Cortex of kidney (tissue), 1 donor: ENCODE measurements at places on chromosomes 3 and 15.

GRCh38 chr15:44289259-44289790, 806 bp downstream of the GOLM2 start:
- DNase-seq: no peak

DNA sequence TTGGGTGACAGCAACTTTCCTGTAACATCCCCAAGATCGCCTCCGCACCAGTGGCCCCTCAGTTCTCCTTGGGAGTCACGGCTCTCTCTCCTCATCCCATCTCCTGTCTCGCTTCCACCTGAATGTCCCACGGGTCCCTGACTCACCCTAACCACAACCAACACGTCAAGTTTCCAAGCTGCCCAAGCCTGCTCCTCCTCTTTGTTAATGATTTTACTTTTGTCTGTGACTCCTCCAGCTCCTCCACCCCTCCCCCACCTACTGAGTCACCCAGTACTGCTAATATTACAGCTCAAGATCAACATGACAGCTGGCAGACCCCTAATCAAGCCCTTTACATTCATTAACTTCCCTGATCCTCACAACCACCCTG, 39.3 kb downstream of the BDH1 start:
- no peak for DNase-seq

GRCh38 chr15:77819851-77820728, 187.4 kb upstream of the LINGO1 start:
- DNase-seq: no peak

DNA sequence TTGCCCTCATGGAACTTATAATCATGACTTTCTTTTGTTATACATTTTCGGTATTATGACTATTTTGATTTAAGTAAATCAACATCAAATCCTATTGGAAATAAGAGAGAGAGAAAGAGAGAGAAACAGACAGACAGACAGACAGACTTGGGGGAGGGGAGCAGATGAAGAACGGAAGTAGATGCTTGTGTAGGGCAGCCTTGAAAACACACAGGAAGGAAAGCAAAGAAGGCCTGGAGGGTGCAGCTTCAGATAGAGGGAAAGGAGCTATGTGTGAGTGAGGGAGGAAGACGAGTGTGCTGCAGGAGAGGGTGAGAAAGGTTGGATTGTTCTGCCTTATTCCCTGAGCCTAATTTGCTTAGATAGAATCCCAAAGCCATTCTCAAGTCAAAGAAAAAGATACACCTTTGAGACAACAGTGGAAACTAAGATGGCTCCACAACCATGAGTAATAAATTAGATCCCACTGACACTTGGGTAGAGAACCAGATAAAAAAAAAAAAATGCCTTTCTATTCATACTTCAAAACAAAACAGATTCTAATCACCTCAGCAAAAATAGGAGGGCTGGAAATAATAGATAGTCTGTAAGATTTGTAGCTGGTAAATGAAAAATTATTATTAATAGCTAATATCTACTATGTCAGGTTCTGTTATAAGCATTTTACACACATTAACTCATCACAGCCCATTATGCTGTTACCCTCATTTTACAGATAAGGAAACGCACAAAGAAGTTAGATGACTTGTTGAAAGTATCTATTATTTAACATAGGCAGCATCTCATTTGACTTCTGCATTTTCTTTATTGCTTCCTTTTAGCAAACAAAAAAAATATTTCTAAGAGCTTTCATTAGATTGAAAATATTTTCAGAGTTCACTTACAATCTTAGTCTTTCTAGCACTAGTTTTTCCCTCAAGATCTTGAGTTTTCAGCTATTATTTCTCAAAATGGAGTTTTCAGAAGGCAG, 214.1 kb downstream of the TNIK start:
- DNase-seq: no peak

DNA sequence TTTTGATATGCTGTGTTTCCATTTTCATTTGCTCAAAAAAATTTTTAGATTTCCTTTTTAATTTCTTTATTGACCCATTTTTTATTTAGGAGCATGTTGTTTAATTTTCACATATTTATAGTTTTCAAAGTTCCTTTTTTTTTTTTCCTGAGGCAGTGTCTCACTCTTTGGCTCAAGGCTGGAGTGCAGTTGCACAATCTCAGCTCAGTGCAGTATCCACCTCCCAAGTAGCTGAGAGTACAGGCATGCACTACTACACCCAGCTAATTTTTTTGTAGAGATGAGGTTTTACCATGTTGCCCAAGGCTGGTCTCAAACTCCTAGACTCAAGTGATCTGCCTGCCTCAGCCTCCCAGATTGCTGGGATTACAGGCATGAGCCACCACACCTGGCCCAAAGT, 36.2 kb downstream of the PFN2 start:
- no peak for DNase-seq

- DNase-seq: no peak
These were observed 38.9 kb downstream of the CPNE4 start for GRCh38 chr3:131995891-131996290.

DNA sequence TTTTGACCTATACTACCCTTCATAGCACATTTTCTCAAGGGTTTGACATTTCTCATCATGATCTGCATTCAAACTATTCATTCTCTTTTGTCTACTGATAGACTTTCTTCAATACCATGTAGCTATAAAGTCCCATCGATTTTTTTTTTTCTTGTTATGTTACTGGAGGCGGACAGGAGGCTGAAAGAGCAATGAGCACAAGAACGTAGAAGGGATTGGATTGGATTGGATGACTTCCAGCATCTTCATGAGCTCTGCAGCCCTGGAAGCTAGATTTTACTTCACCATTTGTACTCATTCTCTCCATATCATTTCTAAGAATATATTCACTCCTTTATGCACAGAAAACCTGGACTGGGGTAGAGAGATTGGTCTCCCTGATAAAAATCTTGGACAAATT, 43.2 kb downstream of the DUT start:
- DNase-seq: no peak

- no peak for DNase-seq
These were observed 951.6 kb downstream of the TUSC7 start for GRCh38 chr3:117660941-117661817.

GRCh38 chr3:149276619-149277018, 55.0 kb upstream of the CP start:
- DNase-seq: no peak

- no peak for DNase-seq
These were observed 142.8 kb downstream of the LIPC start for GRCh38 chr15:58574631-58575030.

- no peak for DNase-seq
These were observed 20.4 kb downstream of the STARD5 start for GRCh38 chr15:81303244-81304225.

- no peak for DNase-seq
These were observed 42.0 kb upstream of the CGNL1 start for GRCh38 chr15:57334257-57334656.

DNA sequence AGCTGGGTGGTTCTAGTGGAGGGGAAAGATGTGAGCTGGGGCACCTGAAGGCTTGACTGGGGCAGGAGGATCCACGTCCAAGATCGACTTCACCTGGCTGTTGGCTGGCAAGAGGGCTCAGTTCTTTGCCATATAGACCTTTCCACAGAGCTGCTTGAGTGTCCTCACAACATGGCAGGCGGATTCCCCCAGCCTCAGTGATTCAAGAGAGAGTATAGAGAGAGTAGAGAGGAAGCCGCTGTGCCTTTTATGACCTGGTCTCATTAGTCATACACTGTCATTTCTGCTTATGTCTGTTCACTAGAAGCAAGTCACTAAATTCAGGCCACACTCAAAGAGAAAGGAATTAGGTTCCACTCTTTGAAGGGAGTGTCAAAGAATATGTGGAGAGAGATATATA, 101.6 kb downstream of the APBA2 start:
- DNase-seq: no peak

- no peak for DNase-seq
These were observed 33.0 kb downstream of the SLC6A6 start for GRCh38 chr3:14435175-14436014.

GRCh38 chr15:32687556-32687955, 30.2 kb upstream of the GREM1 start:
- no peak for DNase-seq

DNA sequence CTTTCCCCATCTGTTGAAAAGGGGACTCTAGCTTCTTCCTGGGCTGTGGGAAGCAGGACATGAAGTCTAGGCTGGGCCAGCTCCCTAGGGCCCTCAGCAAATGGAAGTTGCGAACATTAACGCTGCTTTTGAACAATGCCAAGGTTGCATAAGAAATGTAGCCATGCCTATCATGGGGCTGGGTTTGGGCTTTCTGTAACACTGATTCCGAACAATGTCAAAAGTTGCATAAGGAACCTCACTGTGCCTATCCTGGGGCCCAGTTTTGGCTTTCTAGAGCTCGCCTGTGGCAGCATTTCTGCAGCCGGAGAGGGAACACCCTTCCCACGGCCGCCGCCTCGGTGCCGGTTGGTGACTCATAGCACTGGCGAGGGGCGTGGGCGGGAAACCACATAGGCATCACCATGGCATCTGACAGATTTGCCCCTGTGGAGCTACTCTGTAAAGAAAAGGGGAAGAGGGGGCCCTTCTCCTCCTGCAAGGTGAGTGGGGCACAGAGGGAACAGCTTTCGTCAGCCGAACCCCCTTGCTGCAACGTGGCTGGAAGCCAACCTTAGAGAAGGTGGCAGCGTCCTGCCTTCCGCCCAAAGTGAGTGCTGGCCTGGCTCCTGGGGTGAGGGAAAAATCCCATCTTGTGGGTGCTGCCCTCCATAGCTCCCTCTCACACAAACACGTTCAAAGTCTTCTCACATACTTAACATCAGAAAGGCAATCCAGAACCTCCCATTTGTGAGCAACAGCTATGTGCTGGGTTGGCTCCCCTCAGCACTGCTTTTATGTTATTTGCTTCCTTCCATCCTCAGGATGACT, 46.6 kb upstream of the ATP2B2 start:
- no peak for DNase-seq

DNA sequence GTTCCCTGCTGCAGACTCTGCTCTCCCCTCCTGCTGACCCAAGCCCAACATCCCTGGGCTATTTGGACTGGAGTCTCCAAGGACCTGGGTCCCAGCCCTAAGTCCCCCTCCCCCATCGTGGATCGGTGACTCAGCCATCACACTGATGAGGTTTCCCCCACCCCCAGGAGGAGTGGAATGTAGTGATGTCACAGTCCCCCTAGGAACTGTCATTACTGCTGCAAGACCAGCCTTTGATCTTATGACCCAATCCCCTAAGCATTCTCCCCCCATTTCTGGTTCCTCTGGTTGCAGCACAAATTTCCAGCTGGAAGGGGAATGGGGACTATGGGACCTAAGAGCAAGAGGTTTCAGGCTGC, 63.4 kb upstream of the CSPG4 start:
- DNase-seq: no peak

GRCh38 chr3:87798567-87798947, 260.2 kb downstream of the CGGBP1 start:
- no peak for DNase-seq

GRCh38 chr3:38314112-38314763, 32.1 kb downstream of the SLC22A14 start:
- DNase-seq: no peak

DNA sequence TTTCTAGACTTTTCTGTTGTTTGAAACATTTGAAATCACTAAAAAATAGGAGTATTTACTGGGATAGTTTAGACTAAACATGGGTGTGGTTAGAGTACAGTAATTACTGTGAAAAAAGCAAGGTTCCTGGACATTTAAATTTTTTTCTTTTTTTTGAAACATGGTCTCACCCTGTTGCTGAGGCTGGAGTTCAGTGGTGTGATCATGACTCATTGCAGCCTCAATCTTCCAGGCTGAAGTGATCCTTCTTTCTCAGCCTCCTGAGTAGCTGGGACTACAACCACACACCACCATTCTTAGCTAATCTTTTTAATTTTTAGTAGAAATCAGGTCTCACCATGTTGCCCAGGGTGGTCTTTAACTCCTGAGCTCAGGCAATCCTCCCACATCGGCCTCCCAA, 20.4 kb upstream of the CELF6 start:
- DNase-seq: no peak

- no peak for DNase-seq
These were observed 227.2 kb downstream of the ADAMTSL3 start for GRCh38 chr15:83881156-83881555.

DNA sequence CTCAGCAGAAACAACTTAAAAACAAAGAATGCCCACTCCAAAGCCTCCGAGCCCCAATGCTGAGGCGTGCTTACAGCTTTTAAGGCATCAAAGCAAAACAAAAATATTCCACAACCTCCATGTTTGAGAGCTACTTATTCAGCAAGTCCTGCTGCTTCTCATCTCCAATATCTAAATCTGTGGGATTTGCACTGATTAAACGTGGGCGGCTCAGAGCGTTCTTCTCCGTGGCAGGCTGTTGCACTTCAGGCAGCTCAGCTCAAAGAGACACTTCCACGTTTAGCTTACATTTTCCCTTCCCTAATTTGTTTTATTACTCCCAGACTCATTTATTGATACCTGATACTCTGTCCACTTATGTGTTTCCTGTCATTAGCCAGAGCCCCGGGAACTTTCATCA, 282.6 kb upstream of the MCTP2 start:
- no peak for DNase-seq

DNA sequence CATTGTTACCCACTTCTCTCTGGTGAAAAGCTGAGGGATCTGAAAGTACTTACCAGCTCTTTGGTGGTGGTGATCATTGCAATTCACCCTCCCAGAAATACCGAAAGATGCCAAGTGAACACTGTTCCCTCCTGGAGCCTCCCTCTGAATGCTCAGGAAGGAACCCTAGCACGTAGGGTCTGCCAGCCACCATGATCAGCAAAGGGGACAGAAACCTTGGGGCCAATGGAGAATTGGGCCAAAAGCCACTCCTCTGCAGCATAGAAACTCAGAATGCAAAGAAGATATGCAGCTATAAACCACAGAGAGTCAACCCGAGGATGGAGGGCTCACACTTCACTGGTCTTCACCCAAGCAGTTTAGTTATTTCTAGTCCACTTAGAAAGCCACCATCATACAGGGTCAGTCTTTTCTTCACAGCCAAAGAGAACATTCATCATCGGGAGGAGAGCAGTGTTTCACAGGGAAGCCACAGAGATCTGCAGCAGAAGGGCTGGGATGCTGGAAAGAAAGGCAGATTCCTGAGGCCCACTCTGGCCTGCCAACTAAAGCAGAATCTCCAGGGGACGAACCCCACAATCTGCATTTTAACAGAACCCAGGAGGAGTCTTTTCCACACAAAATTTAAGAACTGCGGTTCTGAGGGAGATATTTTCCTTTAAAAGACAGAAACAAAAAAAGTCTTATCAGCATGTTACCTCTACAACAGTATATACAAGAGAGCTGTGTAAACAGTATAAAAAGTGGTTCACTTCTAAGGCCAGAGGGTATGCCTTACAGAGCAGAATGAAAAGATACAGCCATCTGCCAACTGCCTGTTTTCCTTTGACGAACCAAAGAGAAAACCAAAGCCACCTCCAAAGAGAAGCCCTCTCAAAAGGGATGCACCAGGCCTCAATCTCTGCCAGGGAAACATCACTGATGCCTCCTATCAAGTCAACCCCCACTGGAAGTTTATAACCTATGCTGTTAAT, 11.3 kb downstream of the TBC1D2B start:
- no peak for DNase-seq

DNA sequence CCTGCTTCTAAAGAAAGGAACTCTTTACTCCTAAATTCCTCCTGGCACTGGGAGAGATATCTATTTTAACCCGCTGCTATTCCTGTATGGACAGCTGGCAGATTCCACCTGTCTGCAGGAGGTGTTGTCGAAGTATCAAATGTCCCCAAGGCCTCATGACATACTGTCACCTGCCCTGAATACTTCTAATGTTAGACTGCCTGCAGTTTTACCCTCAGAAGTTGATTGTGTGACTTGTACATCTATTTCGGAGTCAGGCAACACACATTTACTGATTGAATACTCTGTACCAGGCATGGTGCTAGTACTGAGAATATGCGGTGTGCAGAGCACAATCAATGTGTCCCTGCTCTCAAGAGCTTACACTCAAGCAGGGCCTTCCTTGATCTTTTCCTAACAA, 38.6 kb downstream of the PDZRN3 start:
- no peak for DNase-seq

GRCh38 chr15:57183614-57184344, 192.5 kb upstream of the CGNL1 start:
- DNase-seq: no peak
